Lower lobe of right lung (tissue), 2 donors: ENCODE measurements at places on chromosomes 5 and 9. TPM values are rescaled to one million over a fixed set of nuclear protein-coding genes. Genes with fewer than 3 reads are reported as not detected.

TYRP1 gene
- total RNA-seq, result 5.8 TPM

ZNF169 gene
- total RNA-seq, result 6.1 TPM

OBP2A gene
- not detected for total RNA-seq

DNA sequence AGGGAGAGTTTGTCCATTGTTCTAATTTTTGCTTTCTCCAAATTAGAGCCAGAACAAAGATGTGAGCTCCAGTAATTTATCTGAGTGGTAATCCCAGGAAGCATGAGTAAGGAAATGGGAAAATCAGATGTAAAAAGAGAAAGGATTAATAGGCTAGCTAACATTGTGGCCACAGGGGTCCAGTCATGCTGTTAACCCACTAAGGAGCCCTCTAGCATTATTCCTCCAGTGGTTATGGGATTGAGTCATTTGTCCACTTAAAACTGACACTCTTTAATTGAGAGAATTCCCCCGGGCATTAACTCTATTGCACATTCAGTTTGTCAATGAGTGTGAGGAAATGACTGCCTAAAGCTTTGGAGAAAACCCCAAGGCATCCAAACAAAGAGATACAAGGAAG lies 700.3 kb upstream of the TYRP1 start:
- H3K4me3 ChIP-seq, result no peak overlapping the region
- H3K27ac ChIP-seq, result no peak overlapping the region
- no peaks in the 10 kb centered on the region for H3K36me3 ChIP-seq
- no peak for DNase-seq
- no peaks in the 10 kb centered on the region for H3K27me3 ChIP-seq

DNA sequence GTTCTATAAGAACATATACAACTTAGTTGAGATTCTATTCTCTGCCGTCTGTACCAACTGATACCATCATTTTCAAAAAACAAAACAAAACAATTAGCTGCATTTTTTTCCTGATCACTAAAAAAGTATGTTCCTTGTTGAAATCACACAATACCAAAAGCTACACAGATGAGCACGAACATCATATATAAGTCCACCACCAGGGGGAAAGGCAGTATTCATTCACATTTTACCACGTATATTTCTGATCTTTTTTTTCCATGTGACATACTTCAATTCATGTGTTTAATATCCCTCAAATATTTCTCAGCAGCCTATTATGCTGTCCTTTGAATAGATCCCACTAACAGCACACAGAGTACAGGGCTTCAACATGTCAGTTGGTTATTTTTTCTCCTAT lies 40.6 kb downstream of the IRX2 start:
- DNase-seq, result no peak
- no peak overlapping the region for H3K4me3 ChIP-seq
- no peaks in the 10 kb centered on the region for H3K4me1 ChIP-seq
- no peaks in the 10 kb centered on the region for H3K27me3 ChIP-seq
- no peak overlapping the region for H3K27ac ChIP-seq
- H3K36me3 ChIP-seq, result no peaks in the 10 kb centered on the region

DNA sequence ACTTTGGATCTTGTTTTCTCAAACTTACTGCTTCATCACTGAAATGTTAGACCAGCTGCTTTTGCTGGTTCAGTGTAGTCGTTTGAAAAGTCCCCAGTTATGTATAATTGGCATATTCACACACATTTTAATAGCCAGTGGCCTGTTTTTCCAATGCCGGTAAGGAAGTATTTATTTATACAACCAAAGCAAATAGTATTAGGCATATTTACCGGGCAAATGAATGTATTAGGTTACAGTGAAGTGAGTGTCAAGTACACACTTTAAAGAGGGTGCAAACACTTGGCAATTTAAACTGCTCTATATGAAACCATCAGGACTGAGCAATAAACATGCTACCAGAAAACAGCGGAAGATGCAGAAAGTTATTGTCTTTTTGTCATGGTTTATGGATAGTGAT lies 242.9 kb downstream of the MCTP1 start:
- H3K36me3 ChIP-seq, result no peaks in the 10 kb centered on the region
- H3K27ac ChIP-seq, result no peak overlapping the region
- H3K4me1 ChIP-seq, result peaks cover 26% of the 10 kb centered on the region
- DNase-seq, result no peak
- no peaks in the 10 kb centered on the region for H3K27me3 ChIP-seq

DNA sequence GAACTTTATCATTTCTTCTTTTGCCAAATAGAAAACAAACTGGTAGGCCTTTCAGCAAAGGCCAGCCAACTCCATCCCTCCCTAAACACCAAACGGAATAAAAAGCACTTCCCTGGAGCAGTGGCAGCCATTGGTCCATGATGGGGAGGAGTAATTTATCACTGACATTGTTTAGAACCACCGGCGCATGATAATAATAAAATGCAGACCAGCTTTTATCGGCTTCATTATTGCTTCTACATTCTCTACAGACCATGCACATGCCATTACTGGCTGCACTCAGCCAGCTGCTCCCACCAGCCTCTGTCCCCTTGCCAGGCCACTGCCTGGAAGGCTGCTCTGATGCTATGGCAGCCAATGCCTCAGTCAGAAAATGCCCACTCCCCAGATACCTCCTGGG lies 45.9 kb downstream of the ABCA1 start:
- peaks cover 90% of the 10 kb centered on the region for H3K36me3 ChIP-seq
- no peaks in the 10 kb centered on the region for H3K27me3 ChIP-seq
- H3K4me1 ChIP-seq, result peaks cover 15% of the 10 kb centered on the region
- H3K27ac ChIP-seq, result no peak overlapping the region
- H3K4me3 ChIP-seq, result no peak overlapping the region

- no peaks in the 10 kb centered on the region for H3K36me3 ChIP-seq
- H3K4me3 ChIP-seq, result peak overlapping the region; percentile 35
- H3K27me3 ChIP-seq, result peaks cover 9% of the 10 kb centered on the region
Measured at GRCh38 chr9:63817622-63818518, 1467.1 kb downstream of the FOXD4L5 start.
